Upper lobe of left lung (tissue), 6 donors: ENCODE measurements at places on chromosomes 5 and 9. TPM values are rescaled to one million over a fixed set of nuclear protein-coding genes. Genes with fewer than 3 reads are reported as not detected.

Gene TTC16
- total RNA-seq: 1.5 TPM

Gene INSYN2B
- total RNA-seq: not detected

Gene LCN12
- not detected for total RNA-seq

Gene PCDHB6
- total RNA-seq: 0.89 TPM

Gene GADD45G
- total RNA-seq: 12.6 TPM

Gene AK8
- 1.6 TPM for total RNA-seq

Gene HNRNPK
- total RNA-seq: 219 TPM

Gene NMRK1
- total RNA-seq: 29.7 TPM

Gene MAMDC2
- total RNA-seq: 50.1 TPM

Gene SLC6A18
- not detected for total RNA-seq

Gene SELENOP
- total RNA-seq: 828 TPM

DNA sequence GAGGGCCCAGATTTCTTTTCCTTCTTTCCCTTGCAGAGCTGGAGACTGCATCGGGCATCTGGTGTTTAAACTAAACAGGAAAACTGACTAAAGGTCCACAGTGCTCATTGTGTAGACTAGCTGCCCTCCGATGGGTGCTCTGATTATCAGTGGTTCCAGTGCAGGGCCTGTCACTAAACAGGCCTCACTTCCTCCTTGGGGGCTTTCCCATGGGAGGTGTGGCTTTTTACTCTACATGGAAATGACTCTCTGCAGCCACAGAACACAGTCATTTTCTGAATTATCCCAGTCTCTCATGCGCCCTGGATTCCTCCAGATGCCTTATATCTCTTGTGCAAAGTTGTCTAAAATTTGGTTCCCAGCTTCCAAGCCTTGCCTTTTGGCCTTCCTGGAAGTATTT is 199.2 kb downstream of the TRIO start:
- DNase-seq: no peak

GRCh38 chr5:93602241-93603077 is 19.4 kb downstream of the NR2F1 start:
- DNase-seq: no peak

GRCh38 chr5:145628525-145628924 is 206.6 kb downstream of the PRELID2 start:
- DNase-seq: no peak

- no peak for DNase-seq
Measured at GRCh38 chr9:13033959-13034693, 245.4 kb downstream of the MPDZ start.

GRCh38 chr5:144405991-144406390 is 235.3 kb downstream of the KCTD16 start:
- DNase-seq: no peak

- DNase-seq: no peak
Measured at GRCh38 chr5:133611357-133612248, 738 bp downstream of the FSTL4 start.

GRCh38 chr9:84677080-84677479 is 7.6 kb downstream of the NTRK2 start:
- DNase-seq: no peak

- DNase-seq: no peak
Measured at GRCh38 chr5:142152384-142152732, 43.8 kb downstream of the NDFIP1 start.

DNA sequence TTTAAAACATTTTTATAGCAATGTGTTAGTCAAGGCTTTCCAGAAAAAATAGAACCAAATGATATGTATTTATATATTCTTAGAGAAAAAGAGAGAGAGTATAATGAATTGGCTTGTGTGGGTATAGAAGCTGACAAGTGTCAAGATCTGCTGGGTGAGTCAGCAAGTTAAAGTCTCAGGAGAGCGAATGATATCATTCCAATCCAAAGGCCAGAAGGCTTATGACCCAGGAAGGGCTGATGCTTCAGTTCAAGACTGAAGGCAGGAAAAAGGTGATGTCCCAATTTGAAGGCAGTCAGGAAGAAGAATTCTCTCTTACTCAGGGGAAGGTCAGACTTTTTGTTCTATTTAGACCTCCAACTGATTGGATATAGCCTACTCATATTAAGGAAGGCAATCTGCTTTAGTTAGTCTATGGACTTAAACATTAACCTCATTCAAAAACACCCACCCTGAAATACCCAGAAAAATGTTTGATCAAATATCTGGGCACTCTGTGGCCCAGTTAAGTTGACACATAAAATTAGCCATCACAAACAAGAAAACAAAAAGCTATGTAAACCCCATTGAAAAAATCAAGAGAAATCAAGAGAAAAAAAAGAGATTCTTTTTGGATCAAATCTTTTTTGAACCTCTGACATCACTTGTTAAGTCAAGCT is 189.6 kb downstream of the PIK3R1 start:
- DNase-seq: no peak

DNA sequence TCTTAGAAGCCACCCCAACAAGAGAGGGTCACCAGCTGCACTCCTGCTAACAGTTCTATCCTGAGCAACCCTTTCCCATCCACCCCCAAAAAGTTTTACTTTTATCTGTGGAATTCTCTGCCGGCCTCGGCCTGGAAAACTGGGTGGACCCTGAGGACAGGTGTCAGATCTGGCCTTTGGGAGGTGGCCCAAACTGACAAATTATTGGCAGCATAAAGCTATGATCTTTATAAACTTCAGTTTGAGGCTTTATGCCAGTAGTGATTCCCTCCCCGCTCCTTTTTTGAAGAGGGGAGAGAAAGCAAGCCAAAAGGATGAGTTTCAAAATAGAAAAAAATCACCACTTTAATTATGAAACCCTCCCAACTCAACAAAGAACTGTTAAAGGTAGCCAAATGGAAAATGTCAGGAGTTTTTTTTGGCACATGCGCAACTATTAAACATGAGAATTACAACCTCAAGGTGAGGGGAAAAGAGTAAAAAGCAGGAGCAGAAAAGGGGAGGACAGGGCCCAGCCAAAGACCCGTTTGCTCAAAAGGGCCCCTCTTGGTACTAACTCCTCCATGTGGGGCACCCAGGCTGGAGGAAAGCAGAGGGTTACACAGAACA is 49.4 kb downstream of the FBXW11 start:
- no peak for DNase-seq

DNA sequence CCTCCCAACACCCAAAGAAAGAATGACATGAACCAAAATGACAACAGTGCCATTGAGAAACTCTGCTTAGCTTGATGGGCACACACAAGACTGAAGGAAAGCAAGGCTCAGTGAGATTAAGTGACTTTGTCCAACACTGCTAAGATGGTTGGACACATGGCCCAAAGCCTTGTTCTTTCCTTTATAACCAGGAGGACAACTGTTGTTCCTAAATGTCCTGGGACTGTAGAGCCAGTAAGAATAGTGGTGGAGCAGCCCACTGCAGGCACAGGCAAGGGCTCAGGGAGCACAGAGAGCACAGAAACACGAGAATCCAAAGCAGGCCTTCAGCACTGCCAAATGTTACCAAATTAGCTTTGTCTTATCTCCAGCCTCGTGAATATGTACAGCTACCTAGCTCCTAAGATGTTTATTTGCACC is 3.9 kb downstream of the ACTL7A start:
- no peak for DNase-seq

DNA sequence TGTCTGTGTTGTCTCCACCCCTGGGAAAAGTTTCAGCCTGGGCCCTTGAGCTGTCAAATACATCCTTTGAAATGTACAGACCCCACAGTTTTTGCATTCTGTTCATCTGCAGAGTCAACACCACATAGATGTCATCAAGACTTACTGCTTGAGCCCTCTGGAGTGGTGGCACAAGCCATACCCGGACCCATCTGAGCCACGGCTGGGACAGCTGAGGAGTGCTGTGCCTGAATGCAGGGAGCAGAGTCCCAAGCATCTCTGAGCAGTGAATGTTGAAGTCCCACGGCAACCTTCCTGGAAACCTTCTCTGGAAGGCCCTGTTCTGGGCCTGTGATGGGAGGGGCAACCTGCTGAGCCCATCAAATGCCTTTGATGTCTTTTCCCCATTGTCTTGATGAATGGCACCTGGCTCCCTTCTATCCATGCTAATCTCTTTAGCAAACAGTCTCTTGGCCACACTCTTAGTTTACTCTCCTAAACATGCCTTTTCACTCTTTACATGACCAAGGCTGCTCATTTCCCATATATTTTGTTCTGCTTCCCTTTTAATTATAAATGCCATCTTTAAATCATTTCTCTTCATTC is 92.5 kb downstream of the ATPSCKMT start:
- DNase-seq: no peak

DNA sequence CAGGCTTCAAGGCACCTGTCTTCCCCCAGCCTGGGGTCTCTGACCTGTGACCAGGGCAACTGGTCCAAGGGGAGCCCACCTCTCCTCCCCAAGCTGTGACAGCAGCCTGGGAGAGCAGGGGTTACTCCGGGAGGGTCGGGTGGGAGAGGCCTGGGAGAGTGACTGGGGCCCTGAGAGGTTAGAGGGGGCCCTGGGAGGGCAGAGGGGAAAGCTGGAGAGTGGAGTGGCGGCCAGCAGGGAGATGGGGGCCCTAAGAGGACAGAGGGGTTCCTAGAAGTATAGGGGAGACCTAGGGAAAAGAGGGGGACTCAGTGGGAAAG is 302 bp downstream of the LCN9 start:
- DNase-seq: no peak

GRCh38 chr5:139147483-139148087 is 50.6 kb downstream of the SIL1 start:
- DNase-seq: peak; percentile 27

- no peak for DNase-seq
Measured at GRCh38 chr9:114051281-114051680, 26.8 kb downstream of the AMBP start.

GRCh38 chr9:124855944-124856765 is 2.9 kb downstream of the WDR38 start:
- DNase-seq: no peak

DNA sequence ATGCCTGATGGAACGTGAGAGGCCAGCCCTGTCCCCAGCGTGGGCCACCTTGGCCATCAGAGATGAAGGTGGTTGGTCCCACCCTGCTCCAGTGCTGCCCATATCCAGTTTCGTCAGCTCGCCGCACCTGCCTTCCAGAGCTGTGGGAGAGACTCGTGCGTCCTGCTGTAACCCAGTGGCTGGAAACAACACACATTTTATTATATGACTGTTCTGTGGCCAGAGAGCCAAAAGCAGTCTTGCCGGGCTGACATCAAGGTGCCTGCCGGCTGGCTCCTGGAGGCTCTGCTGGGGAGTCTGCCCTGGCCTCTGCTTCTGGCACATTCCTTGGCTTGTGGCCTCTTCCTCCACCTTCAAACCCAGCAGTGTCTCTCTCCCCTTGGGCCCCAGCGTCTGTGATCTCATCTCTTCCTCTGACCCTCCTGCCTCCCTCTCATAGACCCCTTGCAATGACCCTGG is 94.7 kb downstream of the RXRA start:
- peak; percentile 45 for DNase-seq

GRCh38 chr5:31823472-31823871 is 184.5 kb downstream of the PDZD2 start:
- DNase-seq: no peak

DNA sequence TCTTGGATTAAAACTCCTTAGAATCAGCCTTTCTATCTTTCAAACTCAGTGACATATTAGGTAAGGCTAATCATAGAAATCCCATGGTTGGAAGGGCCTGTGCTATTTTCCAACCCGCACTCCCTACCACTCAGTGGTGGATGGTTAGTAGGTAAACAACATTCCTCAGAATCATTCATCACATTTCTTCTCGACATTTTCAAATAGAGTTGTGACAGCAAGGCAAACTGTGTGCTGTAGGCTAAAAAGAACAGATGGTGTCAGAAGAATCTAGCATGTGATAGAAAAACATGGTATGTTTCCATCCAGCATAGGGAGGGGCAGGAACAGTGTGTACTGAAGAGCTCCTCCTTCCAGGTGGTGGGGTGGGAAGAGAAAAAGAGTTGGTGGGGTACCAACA is 227.3 kb upstream of the NMUR2 start:
- DNase-seq: no peak

DNA sequence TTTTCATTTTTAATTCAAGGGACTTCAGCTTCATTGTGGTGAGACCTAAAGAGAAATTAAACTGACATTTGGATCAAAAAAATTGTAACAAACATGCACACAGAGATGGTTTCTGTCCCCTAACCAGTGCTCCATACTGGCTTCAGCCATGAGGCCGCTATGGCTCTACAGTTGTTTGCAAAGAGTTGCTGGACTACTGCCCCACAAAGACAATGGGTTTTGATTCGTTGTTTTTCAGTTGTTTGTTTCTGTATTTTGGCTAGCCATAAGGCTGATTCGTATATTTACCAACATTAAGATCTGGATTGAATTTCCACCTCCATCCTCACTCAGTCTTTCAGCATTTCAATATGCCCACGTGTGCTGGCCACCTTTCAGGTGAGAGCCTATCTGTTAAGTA is 163.7 kb upstream of the KIF2A start:
- no peak for DNase-seq

DNA sequence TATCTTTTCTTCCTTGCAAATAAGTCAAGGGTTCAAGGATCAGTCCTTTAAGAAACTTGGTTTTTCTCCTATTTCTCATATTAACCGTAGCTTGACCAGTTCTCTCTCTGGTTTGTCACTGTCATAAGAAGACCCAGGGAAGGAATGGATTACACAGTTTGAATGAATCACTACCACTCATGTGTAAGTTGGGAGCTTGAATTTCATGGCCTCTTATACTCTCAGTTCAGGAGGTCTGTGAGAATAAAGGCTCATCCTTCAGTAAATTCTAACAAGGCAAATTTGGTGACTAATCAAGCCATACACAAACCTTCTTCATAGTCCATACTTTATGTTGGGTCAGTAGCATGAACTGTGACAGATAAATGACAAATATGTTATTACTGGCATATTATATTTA is 323.1 kb upstream of the ACTBL2 start:
- no peak for DNase-seq

DNA sequence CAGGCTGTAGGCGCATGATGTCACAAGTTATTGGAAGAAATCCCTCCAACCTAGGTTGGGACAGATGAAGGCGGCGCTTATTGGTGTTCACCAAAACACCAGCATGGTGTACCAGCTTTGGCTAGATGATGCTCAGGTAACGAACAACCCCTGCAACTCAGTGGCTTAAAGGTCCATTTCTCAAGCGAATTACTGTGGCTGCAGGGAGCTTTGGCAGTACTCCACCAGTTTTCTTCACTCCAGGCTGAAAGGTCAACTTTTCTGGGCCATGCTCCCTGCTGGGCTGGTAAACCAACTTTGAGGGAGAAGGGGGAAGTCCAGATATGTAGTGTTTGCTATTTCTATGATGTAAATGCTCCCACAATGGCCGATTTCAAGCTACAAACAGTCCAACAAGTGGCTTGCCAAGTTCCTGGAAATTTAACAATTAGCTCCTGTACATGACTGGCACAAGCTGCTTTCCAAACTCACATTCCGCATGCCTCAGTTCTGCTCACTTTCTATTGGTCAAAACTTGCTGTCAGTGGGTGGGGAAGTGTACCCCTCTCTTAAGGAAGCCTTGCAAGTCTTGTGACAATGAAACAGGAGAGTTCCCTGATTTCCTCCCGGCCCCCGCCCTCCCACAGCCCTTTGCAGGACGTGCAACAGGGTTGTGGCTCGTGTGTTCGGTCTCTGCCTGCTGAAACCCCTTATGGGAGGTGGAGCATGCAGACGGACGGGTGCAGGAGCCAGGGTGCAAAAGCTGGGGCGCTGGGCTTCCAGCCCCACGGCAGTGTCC is 588 bp upstream of the ZBED3 start:
- DNase-seq: peak; percentile 60

- no peak for DNase-seq
Measured at GRCh38 chr5:151454166-151454565, 6.8 kb downstream of the SLC36A1 start.
